Activated naive CD4-positive, alpha-beta T cell treated with anti-CD3 and anti-CD28 coated beads for 36 hours (primary cell): ENCODE measurements at places on chromosomes 12 and 14.
A peak's percentile ranks its signal among the peaks of the same experiment; 100 is the strongest.

DNA sequence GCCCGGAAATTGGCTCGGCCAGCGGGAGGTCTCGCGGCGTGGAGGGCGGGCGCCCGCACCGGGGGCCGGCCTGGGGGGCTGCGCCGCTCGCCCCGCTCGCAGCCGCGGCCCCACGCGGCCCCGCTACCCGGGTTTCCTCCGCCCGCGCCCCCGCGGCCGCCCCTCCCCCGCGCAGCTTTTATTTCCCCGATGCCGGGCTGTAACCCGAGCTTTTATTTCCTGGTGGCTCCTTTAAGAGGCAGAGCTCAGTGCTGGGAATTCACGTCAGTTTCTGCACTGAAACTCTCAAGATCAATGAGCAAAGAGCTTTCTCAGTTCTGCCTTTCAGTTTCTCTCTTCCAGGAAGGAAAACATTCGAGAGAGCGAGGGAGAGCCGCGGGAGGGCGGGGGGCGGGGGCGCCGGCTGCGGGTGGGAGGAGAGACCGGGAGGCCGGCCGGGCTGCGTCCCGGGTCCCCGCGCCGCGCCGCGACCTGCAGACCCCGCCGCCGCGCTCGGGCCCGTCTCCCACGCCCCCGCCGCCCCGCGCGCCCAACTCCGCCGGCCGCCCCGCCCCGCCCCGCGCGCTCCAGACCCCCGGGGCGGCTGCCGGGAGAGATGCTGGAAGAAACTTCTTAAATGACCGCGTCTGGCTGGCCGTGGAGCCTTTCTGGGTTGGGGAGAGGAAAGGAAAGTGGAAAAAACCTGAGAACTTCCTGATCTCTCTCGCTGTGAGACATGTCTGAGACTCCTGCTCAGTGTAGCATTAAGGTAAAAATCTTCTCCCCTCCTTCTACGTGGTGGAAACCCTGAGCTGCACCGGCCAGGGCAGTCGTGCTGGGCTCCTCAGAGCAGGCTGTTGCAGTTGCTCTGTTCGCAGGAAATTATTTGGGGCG, at the start of gene ETV6:
TSS of gene ETV6 (plus strand) at position 262 of the 873 bp plus-strand sequence. CDS start at position 716, 454 bp downstream.
- DNase-seq: peak; percentile 90

DNA sequence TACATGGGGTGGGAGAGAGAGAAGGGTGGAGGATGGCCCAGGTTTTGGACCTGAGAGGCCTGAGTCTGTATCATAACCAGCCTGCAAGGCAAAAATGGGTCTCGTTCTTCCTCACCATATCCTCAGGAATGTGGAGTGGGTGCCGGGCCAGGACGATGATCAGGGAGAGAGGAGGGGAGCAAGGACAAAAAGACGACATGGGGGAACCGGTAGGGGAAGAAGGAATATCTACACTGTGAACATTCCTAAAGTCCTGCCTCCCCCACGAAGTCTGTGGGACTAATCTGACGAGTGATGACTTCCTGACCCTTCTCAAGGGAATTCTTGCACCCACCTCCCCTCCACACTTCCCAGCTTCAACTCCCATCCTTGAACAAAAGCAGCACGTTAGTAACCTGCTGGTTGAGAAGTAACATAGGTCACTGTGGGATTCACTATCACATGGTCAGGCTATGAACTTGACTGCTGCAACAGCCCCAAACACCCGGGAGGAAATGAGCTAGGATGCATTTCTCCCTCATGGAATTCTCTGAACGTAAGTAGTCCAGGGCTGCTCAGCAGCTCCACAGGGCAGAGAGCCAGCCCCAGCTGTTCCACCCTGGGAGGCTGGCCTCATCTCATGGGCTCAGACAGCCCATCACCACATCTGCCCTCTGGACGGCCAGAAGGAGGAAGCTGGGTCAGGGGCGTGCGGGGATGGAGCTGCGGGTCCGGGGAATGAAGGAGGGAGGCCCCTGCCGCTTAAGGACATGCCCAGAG, 36.8 kb upstream of the VWF start:
- no peak for DNase-seq

GRCh38 chr12:32431025-32431424, 31.7 kb downstream of the FGD4 start:
- DNase-seq: no peak

GRCh38 chr12:95620171-95620570, 68.9 kb upstream of the USP44 start:
- DNase-seq: no peak

GRCh38 chr14:69093631-69094421, 59.1 kb downstream of the DCAF5 start:
- no peak for DNase-seq

- peak; percentile 41 for DNase-seq
These were observed 686 bp downstream of the B4GALNT1 start for GRCh38 chr12:57632073-57632957.
